ENCODE measurements at places on chromosomes 2 and 18.

DNA sequence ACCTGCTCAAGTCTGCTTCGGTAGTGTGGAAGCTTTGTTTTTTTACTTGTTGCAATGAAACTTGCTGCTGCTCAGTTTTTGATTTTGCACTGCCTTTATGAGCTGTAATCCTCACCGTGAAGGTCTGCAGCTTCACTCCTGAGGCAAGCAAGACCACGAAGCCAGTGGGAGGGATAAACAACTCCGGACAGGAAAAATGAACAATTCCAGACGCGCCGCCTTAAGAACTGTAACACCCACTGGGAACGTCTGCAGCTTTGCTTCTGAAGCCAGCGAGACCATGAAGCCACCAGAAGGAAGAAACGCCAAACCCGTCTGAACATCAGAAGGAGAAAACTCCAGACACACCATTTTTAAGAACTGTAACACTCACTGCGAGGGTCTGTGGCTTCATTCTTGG, 245.7 kb upstream of the REG3G start:
- DNase-seq: no peak

DNA sequence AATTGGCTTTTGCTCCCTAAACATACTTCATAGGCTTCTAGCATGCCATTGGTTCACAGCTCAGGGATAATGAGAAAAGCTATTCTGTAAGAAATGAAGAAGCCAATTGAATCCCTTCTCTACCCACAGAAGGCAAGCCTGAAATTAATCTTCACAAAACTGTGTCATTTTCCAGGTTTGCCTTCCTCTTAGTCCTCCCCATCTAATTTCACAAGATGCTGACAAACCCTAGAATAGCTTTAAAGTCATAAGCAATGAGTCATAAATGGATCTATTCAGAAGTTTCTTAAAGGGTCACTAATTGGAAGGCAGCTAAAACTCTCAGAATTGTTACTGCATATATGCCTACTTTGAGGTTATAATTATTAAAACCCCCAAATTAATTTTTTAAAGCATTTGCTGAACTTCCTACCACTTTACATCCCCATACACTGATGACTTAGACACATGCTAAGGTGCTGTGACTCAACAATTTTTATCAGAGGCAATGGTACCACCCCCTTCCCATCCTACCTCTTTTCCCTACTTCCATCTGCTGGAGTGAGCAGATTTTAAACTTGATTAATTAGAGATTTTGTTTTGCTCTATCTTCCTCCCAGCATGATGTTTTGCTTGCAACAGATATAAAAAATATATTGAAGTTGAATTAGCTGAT, 51.3 kb upstream of the NABP1 start:
- DNase-seq: no peak

GRCh38 chr2:101723371-101724124, 26.0 kb downstream of the MAP4K4 start:
- no peak for DNase-seq

DNA sequence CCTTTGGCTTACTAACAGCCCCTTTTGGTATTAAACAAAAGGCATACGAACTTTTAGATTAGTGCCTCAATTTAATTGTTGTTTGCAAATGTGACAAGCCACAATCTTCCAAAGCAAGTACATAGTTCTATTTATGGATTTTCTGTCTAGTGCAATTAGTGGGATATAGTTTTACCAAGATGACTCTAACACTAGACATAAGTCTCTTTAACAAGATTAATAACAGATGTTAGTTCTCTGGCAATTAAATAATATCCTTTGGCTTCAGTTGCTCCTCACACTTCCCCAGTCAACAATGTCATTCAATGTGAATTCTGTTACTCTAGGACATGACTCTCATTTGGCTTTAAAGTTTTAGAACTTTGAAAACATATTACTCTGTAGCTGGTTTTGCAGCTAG, 16.7 kb upstream of the MC4R start:
- DNase-seq: no peak

DNA sequence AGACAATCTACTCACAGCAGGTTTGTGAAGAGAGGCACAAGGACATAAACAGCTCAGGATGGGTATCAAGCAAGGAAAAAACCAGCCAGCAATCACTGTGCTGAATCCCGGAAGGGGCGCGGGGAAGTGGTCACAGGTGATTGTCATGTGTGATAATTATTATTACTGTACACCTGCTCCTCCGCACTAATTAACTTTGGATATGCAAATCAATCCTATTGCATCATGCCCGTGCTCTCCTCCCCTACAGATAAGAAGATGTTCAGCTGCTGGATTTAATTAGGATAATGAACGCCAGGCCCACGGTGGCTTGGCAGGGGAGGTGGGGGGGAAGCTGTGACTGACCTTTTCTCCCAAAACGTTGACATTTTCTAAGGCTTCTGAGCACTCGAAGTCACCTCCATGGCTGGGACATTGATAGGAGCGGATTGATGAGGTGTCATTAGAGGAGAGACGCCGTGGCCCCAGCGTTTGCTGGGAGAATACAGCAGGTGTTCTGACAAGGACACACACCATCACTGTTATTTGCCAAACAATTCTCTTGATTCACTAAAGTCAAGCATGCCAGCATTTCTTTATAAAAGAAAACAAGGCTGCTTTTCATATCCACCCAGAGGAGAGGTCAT, 160.3 kb upstream of the VRK2 start:
- DNase-seq: no peak

DNA sequence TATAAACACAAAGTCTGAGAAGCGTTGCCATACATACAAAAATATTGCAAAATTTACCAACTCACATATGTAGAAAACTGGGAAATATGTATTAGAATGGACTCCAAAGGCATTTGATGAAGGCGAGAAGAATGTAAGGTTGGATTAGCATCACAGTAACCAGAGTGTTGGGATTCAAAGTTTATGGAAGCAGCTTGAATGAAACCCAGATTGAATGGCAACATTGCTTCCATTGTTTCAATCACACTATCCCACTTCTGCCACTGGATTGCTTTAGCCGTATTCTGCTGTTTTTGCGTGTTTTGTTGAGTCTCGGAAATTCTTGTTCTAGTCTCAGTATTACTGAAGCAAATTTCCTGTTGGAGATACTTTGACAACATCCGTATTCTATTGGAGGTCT, 609.0 kb upstream of the LRATD1 start:
- DNase-seq: no peak

- no peak for DNase-seq
Measured at GRCh38 chr2:70083344-70084156, 3.7 kb upstream of the PCBP1 start.

GRCh38 chr2:75142081-75142480, 57.2 kb downstream of the TACR1 start:
- no peak for DNase-seq

- no peak for DNase-seq
Measured at GRCh38 chr18:38900445-38900844, 1334.8 kb upstream of the CELF4 start.

- DNase-seq: no peak
Measured at GRCh38 chr2:109355192-109355843, 226.3 kb downstream of the SH3RF3 start.

DNA sequence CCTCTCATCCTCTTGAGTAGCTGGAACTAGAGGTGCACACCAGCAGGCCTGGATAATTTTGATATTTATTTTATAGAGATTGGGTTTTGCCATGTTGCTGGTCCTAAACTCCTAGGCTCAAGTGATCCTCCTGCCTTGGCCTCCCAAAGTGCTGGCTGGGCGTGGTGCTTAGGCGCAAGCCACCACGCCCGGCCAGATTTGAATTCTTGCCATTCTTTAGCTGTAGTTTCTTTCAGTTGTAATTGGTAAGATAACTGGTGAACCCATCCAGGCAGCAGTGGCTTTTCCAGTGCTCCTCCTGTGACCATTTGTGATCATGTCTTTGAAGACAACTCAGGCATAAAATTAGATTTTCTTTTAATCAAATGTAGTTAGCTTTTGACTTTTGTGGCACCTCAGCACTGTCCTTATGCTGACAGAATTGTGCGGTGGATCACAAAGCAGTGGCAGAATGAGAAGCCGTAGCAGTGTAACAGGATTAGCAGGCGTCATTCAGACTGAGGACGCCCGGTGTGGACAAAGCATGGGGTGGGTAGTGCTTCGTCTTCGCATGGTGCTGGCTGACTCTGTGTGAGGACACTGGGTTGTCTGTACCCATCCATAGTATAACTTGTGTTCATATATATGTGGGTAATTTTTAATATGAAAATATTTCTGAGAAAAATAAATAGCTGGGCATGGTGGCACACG, 30.0 kb upstream of the TOGARAM2 start:
- no peak for DNase-seq

- no peak for DNase-seq
Measured at GRCh38 chr2:174776223-174776622, 12.0 kb upstream of the CHRNA1 start.

- no peak for DNase-seq
Measured at GRCh38 chr18:24490539-24490938, 30.1 kb downstream of the HRH4 start.

DNA sequence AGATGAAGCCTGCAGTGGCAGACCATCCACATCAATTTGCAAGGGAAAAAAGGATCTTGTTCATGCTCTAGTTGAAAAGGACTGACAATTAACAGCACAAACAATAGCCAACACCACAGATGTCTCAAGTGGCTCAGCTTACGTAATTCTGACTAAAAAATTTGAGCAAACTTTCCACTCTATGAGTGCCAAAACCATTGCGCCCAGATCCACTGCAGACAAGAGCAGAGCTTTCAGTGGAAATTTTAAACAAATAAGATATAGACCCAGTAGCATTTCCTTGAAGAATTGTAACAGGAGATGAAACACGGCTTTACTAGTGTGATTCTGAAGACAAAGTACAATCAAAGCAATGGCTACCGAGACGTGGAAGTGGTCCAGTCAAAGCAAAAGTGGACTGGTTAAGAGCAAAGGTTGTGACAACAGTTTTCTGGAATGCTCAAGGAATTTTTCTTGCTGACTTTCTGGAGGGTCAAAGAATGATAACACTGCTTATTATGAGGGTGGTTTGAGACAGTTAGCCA, 12.0 kb upstream of the ZNF396 start:
- no peak for DNase-seq

- no peak for DNase-seq
Measured at GRCh38 chr2:72678024-72678423, 147.8 kb downstream of the EXOC6B start.

DNA sequence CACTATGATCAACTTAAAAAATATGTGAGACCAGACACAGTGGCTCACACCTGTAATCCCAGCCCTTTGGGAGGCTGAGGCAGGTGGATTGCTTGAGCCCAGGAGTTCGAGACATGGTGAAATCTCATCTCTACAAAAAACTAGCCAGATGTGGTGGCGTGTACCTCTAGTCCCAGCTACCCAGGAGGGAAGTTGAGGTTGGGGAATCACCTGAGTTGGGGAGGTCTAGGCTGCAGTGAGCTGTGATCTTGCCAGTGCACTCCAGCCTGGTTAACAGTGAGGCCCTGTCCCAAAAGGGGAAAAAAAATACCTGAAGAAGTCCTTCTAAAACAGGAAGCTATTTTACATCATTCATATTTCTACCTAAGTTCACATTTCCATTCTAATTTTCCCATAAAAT, 144.0 kb downstream of the EML6 start:
- DNase-seq: no peak

- no peak for DNase-seq
Measured at GRCh38 chr18:14961991-14962390, 214.0 kb downstream of the ANKRD30B start.

DNA sequence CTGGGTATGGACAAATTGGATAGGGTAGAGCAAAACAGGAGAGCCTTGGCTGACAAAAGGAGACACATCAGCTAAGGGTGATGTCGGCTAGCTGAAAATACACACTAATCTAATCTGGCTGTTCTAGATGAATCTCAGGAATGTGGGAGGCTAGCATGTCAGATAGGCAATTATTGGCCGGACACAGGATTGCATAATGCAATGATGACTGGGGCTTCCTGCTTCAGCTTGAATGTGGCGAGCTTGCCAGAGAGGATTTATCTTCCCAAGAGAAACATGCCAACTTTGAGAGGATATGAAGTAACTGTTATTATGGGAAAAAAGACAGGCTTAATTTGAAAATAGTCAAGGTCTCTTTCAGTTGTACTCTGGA, 102.4 kb downstream of the TRIB2 start:
- DNase-seq: no peak

DNA sequence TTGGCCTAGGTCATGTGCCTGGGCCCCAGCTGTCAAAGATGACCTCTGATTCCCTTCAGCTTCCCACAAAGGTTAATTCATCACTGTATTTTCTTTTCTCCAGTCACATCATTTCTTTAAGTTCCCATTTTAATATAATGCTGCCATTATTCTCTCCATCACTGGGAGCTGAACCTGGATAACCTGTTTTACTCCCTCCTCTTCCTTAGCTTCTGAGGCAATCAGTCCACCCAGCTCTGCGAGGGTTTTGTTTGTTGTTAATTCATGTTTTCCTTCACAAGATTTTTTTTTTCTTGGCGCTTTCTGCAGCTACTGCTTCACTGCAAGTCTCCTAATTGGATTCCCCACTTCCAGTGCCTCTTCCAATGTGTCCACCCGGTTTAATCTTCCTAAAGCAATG, 5.1 kb upstream of the EML4 start:
- DNase-seq: no peak

DNA sequence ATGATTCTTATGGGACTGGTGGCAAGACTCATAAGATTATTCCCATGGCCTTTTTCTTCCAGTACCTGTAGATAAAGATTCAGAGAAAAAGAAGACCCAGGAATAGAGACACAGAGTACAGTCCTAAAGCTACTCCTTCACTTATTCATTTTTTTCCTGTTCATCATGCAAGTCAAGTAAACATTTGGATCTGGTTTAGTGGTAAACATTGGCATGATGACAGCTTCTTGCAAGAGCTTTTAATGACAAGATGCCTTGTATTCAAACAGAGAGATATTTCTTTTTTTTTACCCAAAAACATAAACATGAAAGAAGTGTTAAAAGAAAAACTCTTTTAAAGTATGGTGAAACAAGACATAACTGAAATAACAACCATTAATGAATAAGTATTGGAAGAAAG, 20.2 kb downstream of the CXCR2 start:
- DNase-seq: no peak

GRCh38 chr2:56348392-56349210, 164.8 kb downstream of the CCDC85A start:
- no peak for DNase-seq

GRCh38 chr2:30272761-30273573, 41.6 kb downstream of the LBH start:
- no peak for DNase-seq

DNA sequence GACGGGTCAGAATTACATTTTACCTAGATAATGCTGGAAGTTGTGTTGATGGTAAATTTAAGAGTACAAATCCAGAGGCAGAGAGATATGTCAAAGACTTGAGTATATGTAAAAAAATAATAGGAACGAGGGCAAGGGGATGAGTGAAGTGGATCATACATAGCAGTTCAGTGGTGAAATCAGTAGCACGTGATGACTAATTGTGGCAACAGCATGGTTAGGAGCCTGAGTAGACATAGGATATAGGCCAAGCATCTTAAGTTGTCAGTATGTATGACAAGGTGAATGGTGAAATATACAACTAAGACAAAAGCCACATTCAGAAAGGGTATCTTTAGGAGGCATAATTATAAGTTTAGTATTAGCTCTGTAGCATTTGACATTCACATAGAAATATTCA, 826.5 kb upstream of the PIK3C3 start:
- DNase-seq: no peak

Measured in stimulated activated naive CD4-positive, alpha-beta T cell (primary cell).